ENCODE measurements at places on chromosomes 16 and 17.

DNA sequence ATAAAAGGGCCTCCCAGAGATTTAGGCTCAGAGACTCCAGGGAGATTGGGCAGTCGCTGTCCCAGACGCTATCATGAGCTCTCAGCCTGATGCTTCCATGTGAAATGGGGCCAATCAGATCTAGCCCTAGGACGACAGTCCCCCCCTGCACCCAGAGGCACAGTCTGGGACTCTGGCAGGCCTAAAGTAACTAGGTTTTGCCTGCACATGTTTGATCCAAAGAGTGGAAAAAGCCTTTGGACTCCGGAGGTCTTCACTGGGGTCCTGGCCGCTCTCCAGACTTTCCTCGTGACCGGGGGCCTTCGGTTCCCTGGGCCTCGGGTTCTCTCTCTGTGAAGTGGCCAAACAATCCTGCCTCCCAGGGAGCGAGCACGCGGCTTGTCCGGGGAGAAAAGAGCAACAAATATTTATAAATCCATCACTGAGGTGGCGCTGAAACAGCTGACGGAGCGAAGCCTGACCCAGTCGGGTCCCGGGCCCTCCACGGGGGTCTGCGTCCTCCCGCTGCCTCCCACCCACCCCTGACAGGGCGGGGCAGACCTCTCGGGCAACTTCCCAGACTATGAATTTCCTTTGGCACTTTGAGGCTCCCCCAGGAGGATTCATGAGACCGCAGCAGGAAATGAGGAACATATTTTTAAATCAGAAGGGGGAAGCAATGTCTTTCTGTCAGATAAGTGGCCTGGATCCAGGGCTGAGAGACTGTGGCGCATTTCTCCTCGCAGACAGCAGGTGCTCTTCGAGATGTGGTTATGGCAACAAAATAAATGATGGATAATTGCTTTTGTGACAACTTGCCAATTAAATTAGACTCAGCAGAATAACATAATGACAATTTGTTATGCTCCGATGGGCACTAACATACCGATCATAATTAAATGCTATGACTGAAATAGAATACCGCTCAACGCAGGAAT, 38.9 kb downstream of the MRPS23 start:
- DNase-seq: no peak

GRCh38 chr17:2398655-2399571, 1.9 kb downstream of the MNT start:
- DNase-seq: peak; percentile 65

GRCh38 chr16:19410435-19411171, 7.1 kb upstream of the TMC5 start:
- no peak for DNase-seq

DNA sequence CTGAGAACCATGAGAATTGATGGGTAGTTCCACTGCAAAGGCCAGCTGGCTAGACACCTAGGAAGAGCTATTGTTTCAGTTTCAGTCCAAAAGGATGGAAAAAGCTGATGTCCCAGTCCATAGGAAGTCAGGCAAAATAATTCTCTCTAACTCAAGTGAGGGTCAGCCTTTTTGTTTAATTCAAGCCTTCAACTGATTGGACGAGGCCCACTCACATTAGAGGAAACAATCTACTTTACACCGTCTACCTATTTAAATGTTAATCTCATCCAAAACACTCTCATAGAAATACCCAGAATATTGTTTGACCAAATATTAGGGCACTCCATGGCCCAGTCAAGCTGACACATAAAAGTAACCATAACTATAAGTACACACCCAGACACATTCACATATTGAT, 14.4 kb upstream of the CCL13 start:
- no peak for DNase-seq

GRCh38 chr17:46795379-46795952, 23.0 kb downstream of the WNT3 start:
- DNase-seq: no peak

- no peak for DNase-seq
Measured at GRCh38 chr17:51590071-51590656, 329.8 kb downstream of the UTP18 start.

DNA sequence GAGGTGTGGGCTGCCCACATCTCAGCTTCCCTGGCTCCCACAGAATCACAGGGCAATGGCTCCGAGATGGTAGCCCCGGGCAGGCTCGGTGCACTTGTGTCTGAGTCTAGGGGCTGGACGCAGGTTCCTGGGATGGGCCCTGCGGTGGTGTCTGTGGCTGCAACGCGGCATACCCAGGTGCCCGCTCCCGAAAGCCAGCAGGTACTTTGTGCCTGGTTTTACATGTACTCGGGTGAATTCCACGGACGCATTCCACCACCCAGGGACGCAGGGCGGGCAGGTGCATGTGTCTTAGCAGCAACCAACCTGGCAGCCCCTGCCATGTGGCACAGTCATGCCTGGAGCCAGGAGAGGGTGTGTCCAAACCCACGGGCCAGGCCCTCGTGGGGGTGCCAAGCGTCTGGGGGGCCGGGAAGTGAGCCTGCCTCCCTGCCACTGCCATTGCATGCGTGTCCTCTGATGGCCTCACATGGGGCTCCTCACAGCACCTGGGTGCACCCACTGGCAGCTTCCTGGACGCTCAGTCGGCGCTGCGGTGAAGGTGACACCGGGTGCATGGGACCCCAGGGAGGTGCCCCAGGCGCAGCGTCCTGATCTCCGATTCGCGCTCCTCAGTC, 4.4 kb upstream of the TMEM204 start:
- DNase-seq: no peak

GRCh38 chr16:166375-167121, 770 bp downstream of the HBM start:
- DNase-seq: no peak

- no peak for DNase-seq
Measured at GRCh38 chr16:79400462-79401149, 199.9 kb downstream of the MAF start.

DNA sequence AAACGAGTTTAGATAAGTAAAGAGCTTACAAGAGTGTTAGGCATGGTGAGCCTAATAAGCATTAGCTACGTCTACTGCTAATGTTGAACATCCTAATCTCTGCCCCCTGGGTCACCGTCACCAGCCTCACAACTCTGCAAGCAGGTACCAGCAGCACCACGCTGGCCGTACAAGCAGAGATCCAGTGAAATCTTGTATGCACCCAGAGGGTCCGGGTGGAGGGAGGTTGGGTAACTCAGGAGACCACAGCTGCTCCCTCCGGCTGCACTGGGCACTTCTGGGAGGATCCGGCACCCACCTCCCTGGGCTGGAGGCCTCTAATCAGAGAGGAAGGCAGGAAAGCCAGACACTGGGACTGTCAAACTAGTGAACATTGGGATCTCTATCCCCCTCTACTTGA, 8.4 kb upstream of the OR1F1 start:
- DNase-seq: no peak

- DNase-seq: no peak
Measured at GRCh38 chr17:15999974-16000827, 577 bp downstream of the TTC19 start.

- DNase-seq: no peak
Measured at GRCh38 chr16:3530371-3530914, 29.6 kb downstream of the CLUAP1 start.

- DNase-seq: no peak
Measured at GRCh38 chr17:41540921-41541625, 13.0 kb upstream of the KRT19 start.

- no peak for DNase-seq
Measured at GRCh38 chr16:15032547-15033308, 23.1 kb downstream of the NTAN1 start.

DNA sequence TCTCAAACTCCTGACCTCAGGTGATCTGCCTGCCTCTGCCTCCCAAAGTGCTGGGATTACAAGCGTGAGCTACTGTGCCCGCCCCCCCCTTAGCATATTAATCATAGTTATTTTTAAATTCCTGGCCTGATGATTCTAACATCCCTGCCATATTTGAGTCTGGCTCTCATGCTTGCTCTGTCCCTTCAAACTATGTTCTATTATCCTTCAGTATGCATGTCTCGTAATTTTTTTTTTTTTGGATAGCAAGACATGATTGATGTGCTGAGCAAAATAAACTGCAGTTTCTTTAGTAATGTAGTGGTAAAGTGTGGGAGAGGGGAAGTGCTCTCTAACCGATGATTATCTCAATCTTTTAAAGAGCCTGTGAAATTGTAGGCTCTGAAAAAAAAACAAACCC, 34.3 kb upstream of the TMEM92 start:
- DNase-seq: no peak

DNA sequence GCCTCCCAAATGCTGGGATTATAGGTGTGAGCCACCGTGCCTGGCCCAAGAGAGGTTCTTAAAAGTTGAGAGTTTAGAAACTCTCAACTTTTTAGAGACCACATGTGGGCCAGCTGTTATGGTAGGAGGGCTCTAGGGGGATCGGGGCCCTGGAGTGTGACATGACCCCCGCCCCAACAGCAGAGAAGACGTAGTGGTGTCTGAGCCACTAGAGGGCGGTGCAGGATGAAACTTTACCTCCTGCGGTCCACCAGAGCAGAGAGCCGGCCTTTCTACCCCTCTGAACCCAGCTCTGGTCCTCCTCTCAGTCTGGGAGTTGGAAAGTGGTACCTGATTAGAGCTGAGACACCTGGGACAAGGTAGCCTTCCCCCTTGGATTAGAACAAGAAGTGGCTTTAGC, 7.4 kb downstream of the CDK5RAP3 start:
- DNase-seq: peak; percentile 16

DNA sequence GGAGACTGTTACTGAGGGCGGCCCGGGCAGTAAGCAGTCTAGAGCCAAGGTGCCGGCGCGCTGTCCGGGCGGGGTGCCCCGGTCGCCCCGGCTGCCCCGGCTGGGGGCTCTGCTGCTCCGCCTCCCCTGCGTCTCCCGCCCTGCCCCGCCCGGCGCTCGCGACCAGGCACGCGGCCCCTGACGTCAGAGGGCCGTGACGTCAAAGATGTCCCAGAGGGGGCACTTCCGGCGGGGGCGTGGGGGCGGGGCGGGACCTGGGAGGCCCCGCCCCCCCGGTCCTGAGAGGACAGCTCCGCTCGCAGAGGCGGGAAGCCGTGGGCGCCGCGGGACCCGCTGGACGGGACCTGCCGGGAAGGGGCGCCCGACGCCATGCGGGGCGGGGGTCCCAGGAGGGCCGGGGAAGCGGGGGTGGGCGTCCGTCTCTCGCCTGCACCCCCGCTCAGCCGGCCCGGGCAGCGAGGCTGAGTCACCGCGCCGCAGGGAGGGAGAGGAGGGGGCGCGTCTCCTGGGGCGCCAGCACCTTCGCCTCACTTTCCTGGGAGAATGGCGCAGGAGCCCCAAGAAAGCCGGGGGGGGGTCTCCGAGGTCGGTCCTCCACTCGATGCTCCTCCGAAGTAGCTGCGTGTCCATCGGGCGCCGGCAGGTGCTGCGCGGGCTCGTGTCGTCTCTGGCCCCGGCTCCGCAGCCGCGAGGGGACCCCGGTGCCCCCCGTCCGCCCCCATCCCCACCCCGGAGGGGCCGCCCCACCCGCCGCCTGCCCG, 4.4 kb upstream of the HIC1 start:
- DNase-seq: peak; percentile 78

- DNase-seq: no peak
Measured at GRCh38 chr17:48718227-48718760, 4.0 kb downstream of the PRAC1 start.

GRCh38 chr17:1992541-1992940, 32.6 kb downstream of the RTN4RL1 start:
- no peak for DNase-seq

GRCh38 chr16:12317121-12317810, 340.7 kb downstream of the SNX29 start:
- DNase-seq: no peak

GRCh38 chr17:15957608-15958307, 12.8 kb downstream of the ADORA2B start:
- DNase-seq: no peak

- DNase-seq: no peak
Measured at GRCh38 chr16:56260378-56261160, 69.3 kb downstream of the GNAO1 start.

DNA sequence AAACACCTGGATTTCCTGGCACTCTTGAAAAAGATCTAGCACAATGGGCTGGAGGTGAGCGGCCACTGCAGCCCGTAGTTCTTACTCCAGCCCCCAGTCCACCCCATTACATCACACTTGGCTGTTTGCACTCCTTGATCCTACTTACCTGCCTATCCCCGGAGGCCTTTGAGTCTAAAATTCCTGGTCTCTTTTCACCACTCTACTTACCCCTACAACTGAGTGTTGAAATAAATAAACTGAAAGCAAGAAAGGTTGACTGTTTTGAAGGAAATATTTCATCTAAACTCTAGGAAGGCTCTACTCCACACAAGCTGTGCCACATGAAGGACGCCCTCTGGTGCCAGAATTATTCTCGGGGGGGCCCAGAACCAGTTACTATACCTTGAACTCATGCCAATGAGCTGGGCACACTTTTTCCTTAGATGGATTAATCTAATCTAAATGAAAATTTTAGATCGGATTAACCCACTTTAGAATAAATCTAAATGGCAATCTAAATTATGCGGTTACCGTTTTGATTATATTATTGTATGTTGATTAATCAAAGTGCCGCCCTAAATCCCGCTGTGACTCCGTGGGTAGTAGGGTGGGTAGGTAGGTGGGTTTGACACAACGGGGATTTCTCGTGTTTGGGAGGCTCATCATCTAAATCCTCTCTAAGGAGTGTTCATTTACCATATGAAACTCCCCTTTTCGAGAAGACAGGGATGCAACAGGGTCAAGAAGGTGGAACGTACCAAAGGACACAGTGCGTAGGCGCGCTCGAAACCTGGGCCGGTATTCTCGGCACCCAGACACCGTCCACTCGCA, 651 bp upstream of the EIF1 start:
- DNase-seq: peak; percentile 40

DNA sequence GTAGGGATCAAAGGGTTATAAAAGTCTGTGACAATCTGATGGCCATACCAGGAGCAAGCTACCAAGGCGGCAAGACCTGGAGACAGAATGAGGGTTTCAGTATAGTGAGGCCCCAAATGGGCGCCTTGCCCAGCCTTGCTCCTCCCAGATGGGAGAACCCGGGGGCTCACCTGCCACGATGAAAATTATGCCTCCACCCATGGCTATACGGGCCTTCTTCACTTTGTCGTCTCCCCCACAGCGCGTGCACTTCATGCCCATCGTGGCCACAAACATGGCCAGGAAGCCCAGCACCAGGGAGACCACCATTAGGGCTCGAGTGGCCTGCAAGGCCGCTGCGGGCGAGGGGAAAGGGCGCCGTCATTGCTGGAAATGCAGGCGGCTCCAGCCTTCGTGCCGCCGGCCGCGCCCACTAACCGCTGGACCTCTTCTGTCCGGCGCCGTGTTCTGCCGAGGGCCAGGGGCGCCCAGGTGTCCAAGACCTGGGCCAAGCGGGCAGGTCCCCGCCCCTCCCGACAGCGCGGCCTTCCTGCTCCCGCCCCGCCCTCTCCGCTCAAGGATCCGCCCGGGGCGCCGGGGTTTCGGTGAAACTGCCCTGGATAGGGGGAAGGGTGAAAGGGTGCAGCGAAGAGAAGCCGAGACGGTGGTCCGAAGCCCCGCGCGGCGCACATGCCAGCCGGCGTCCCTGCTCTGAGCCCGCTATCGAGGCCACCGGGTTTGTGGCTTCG, 1.5 kb downstream of the CLDN7 start:
- DNase-seq: peak; percentile 45

DNA sequence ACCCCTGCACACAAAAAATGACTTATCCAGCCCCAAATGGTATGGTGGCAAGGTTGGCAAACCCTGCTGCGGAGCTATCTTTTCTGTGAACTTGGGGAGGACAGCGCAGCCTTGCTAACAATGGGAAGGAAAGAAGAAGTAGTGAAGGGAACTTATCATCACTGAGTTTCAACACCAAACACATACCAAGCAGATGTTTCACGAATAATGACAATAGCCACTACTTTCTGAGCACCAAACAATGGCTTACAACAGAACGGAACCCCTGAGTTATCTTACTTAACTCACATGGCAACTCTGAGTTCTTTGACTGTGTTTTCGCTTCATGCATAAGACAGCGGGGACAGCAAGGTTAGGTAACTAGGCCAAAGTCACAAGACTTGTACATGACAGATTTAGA, 148.9 kb downstream of the XYLT1 start:
- no peak for DNase-seq

Measured in stimulated activated CD4-positive, alpha-beta T cell treated with anti-CD3 and anti-CD28 coated beads, Interleukin-4, amount 100 ng/mL, for 4 hours (primary cell).